Activated CD4-positive, alpha-beta T cell treated with anti-CD3 and anti-CD28 coated beads, Interleukin-2, amount 50 U/mL, for 1 hour (primary cell): ENCODE measurements at places on chromosomes 1 and 21.

DNA sequence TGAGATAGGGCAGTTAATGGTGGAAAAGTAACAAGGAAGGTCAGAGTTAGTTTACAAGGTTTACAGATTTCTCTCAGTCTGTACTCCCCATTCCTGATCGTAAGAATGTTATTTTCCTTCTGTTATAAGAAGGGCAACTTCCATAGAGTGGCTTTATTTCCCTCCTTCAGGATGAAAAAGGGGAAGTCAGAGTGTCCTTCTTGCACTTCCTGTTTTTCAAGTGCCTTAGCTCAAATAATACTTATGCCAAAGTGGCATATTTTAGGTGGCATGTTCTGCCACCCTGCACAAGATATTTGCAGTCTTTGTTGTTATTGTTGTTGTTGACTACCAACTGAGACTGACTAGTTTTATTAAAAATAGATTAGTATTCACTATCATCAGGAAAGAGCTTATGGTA, 730.7 kb upstream of the ADGRL4 start:
- no peak for DNase-seq

- DNase-seq, result no peak
Observed at GRCh38 chr1:16017461-16018303, at the start of gene HSPB7. Gene HSPB7 (minus strand): TSS chr1:16018043. CDS start chr1:16017963, 80 bp downstream.

DNA sequence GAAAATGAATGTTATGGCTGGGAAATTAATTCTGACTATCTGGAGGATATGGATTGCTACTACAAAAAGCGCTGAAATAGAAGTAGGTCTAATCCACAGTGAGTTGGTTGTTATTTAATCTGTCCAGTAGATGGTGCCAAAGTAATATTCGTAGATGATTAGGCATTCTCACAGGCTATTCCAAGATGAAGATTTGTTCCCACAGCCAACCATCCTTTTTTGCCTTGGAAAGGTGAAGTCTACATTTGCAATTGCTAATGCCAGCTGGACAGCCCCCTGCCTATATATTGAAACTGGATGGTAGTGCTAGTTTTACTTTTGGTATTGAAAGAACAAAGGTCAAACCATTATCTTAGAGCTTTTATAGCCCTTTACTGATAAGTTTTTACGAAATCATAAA, 43.8 kb downstream of the RBM11 start:
- DNase-seq, result no peak

- no peak for DNase-seq
Observed at GRCh38 chr1:73218995-73219546, 936.7 kb upstream of the NEGR1 start.

GRCh38 chr1:199283794-199284193, 645.0 kb downstream of the PTPRC start:
- no peak for DNase-seq

GRCh38 chr1:203662360-203662759, 35.7 kb downstream of the ATP2B4 start:
- DNase-seq, result no peak

DNA sequence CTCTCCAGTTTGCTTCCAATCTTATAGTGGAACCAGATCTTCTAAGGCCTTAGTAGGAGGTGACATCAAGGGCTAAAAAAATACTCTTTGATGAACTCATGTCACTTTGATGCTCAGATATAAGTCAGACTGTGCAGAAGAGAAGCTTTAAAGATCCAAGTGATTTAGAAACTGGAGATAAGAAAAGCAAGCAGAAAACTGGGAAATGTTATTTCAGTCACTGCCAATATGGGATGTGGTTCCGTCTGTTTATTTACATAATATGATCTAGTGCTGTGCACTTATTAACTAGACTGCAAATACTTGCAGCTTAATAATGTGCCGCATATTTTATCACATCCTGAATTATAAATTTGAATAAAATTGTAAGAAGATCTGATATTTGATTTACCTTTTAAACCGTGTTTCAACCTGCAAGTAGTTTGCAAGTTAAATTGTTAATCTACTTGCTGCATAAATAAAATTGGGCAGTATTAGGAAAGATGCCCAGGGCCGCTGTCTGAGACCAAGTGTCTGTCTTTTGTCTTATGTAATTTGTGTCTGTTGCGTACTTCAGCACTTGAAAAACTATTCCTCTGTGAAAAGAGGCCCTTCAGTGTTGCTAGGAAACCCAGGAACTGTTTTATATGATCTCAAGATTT, 29.6 kb downstream of the CXADR start:
- no peak for DNase-seq

- peak; percentile 51 for DNase-seq
Observed at GRCh38 chr1:20184997-20185833, 681 bp upstream of the UBXN10 start.
